ENCODE measurements at places on chromosomes 16 and 17.
A peak's percentile ranks its signal among the peaks of the same experiment; 100 is the strongest.

DNA sequence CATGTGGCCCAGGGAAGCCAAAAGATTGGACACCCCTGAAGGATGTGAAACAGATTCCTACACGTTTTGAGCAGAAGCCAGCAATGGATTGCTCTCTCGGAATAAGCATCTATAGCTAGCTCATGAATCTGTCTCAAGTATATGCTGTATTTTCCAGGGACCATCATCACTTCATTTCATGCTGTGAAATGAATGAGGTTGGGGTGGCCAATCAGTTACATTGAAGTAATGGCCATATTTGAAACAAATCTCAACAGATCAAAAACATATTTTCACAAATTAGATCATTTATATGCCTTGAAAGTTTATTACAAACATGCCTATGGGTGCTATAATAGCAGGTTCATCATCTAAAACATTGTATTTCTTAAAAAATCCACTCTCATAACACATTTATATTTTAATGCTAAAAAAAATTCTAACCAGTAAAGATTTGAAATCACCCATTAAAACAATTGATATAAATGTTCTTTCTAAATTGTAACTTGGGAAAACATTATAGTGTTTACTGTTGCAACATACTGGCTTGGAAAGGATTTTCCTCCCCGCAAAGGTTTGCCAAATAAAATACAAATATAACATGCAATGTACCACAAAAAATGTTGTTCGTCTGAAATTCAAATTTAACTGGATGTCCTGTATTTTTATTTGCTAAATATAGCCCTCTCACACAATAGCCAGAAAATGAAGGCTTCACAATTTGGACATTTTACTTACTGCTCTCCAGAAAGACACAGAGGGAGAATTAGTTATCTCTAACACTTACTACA lies 743.6 kb downstream of the KCNJ2 start:
- no peak for DNase-seq

DNA sequence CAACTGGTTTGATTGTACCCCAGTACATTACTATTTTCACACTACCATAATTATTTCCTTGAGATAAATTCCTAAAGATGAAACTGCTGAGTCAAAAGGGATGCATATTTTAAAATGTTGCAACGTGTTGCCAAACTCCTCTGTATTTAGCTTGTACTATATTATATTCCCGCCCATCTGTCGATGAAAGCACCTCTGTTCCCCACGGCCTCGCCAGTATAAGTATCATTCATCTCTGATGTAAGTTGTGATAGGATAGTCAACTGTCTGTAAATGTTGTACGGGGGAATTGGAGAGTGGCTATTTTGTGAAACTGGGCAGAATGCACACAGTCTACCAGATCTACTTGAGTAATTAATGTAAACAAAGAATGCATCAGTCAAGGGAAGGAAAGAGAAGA lies 47.7 kb upstream of the TNRC6A start:
- DNase-seq: peak; percentile 74

- DNase-seq: peak; percentile 34
Measured at GRCh38 chr16:86681031-86681756, 102.8 kb downstream of the FOXL1 start.

DNA sequence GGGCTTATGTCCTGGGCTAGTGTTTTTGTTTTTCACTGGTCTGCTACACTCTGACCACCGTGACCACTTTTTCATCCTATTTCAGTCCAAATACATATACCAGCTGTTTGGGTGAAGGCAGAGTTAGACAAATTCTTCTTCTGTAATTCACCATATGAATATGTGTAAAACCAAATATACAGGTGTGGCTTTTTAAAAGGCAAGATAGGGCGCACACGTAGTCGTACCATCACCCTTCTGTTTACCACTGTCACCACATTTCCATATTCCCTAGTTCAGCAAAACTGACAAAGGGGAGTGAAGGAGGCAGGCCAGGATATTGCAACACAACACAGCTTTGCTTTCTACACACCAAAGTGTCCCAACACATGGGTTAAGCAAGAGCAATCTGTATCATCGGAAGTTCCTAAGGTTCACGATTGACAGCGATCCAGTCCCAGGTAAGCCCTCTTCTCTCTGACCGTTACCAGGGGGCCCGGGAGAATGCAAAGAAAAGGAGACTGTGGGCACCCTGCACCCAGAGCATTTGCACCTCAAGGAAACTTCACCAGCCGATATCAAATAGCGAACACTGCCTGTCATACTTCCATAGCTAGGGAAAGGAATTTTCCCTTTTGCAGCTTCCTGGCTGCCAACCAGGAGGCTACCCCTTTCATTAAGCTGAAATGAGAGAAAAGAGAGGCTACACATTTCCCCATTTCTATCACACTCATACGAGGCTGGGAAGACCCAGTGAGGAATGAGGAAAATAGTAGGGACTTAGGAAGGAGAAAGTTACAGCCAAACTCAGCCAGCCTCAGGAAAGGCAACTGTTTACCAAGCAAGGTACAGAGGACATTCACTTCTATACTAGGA lies 23.1 kb downstream of the CREBBP start:
- peak; percentile 42 for DNase-seq

- DNase-seq: peak; percentile 9
Measured at GRCh38 chr16:67084345-67085028, 25.3 kb upstream of the PHAF1 start.

- no peak for DNase-seq
Measured at GRCh38 chr17:59627274-59627673, 7.6 kb downstream of the CLTC start.

- peak; percentile 76 for DNase-seq
Measured at GRCh38 chr17:39244600-39245570, 19.1 kb upstream of the STAC2 start.

DNA sequence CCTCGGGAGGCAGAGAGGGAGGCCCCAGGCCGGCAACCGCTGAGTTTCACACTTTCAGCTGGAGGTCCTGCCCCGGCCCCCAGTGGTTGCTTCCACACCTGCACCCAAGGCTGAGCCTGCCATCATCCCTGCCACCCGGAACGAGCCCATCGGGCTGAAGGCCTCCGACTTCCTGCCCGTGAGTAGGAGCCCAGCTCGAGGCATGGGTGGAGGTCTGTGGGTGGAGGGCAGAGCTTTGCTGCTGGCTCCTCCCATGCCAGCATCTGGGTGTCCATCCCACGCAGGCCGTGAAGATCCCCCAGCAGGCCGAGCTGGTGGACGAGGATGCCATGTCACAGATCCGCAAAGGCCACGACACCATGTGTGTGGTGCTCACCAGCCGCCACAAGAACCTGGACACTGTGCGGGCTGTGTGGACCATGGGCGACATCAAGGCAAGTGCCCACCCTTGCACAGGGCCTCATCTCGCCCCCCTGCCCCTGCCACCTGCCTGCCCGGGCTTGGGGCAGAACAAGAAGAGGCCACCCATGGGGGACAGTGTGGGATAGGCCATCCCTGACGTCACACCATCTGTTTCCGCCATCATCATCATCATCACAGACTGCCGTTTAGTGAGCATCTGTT lies 19.6 kb downstream of the KATNB1 start:
- DNase-seq: no peak

- peak; percentile 82 for DNase-seq
Measured at GRCh38 chr16:77807-78443, at the start of gene MPG. Gene MPG (plus strand): TSS chr16:78225. CDS start chr16:78310, 85 bp downstream.

GRCh38 chr17:37475731-37476420 lies 13.8 kb upstream of the DUSP14 start:
- DNase-seq: no peak

GRCh38 chr16:11552440-11552839 lies 34.3 kb downstream of the LITAF start:
- no peak for DNase-seq

DNA sequence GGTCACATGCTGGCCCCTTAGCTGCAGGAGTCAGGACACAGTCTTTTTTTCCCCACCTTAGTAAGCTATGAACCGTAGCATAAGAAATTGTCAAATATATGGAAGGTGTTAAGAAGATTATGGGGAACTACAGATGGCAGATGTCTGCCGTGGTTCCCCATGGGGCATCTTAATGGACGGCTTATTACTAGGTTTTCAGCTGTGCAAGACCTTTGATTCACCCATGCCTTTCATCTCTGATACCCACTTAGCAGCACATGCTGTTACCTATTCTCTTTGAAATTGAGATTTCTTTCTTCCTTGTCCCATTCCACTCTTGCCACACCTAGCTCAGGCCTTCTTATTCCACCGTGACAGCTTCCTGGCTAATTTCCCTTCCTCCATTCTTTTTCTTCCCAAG lies 70.7 kb downstream of the RPTOR start:
- no peak for DNase-seq

- DNase-seq: no peak
Measured at GRCh38 chr16:89999831-90000574, 19.3 kb downstream of the DBNDD1 start.

DNA sequence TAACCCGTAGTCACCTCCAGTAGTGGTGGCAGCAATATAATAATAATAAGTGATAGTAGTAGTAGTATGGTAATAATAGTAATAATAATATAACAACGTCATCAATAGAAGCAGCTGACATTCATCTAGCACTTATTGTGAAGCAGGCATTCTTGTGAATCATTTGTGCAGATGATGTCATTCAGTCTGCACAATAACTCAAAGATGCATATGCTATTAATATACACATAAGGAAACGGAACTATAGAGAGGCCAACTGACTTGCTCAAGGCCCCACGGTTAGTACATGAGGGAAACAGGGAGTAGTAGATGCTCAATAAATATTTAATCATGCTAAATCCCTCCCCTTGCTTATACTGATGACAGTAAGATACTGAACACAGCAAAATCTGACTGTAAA lies 35.4 kb upstream of the GAN start:
- DNase-seq: peak; percentile 46

DNA sequence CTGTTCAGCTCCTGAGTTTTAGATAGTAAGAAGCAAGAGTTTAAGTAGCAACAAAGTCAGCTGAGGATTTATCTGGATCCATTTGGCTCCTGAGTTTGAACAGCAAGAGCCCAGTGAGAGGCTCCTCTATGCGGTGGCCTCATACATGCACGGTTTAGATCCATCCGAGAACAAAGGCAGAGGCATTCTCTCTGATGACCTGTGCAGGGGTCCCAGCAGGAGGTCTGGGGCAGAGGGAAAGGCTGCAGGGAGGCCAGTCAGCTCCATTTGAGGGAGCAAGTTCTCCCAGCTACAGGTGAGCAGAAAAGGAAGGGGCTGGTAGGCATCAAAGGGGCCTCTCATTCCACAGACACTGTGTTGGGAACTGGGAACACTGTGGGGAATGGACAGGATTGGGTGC lies 16.5 kb downstream of the PITPNM3 start:
- DNase-seq: no peak

- no peak for DNase-seq
Measured at GRCh38 chr17:49375544-49375943, 13.5 kb upstream of the ZNF652 start.

DNA sequence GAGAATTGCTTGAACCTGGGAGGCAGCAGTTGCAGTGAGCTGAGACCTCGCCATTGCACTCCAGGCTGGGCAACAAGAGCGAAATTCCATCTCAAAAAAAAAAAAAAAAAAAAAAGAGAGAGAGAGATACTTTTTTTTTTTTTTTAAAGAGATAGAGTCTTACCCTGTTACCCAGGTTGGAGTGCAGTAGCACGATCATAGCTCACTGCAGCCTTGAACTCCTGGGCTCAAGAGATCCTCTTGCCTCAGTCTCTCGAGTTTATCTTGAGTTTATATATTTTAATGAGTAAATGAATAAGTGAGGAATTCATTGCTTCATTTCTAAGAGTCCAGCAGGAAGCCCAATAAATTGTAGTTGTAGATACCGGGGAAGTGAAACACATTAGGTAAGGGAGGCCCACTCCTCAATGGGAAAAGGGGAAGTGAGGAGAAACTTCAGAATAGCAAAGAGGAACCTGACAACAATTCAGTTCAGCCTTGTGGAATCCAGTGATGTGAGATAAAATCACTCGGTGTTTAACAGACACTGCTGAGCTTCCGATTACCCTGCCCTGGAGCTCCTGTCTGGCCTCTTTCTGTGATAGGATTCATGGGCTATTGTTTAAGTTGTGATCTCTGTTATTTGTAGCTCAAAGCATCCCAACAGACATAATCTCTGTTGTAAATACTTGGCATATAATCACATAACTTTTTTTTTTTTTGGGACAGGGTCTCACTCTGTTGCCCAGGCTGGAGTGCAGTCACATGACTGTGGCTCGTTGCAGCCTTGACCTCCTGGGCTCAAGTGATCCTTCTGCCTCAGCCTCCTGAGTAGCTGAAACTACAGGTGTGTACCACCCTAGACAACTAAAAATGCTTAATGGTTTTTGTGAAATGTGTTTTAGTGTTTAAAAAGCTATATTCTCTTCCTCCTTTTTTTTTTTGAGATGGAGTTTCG lies 15.8 kb upstream of the ITGAM start:
- no peak for DNase-seq

DNA sequence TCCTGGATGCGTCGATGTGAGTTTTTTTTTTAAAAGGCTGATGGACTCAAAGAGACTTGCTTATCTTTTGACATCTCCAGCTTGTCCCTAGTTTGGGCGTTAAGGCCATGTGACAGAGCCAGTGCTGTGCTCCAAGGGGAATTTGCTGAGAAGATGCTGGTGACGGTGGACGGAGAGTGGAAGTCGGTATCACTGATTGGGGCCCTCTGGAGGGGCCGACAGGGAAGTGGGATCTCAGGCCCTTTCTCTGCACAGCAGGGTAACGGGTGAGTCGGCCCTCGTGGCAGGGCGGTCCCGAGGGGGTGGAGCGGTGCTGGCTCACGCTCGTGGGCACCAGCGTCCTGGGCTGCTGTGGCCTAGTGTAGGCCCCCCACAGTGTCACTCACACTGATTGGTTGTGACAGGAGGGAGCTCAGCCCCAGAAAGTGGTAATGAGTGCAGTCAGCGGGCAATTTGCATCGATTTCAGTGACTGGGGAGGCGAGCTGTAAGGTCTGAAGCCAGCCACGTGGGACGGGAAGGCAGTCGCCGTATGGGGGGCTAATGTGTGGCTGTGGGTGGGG lies 91.3 kb downstream of the TBC1D16 start:
- no peak for DNase-seq

GRCh38 chr16:8869212-8869987 lies 594 bp upstream of the CARHSP1 start:
- DNase-seq: no peak

GRCh38 chr16:21994856-21995465 lies 6.0 kb downstream of the PDZD9 start:
- DNase-seq: no peak

GRCh38 chr16:56231-56927 lies 2.8 kb downstream of the SNRNP25 start:
- no peak for DNase-seq

DNA sequence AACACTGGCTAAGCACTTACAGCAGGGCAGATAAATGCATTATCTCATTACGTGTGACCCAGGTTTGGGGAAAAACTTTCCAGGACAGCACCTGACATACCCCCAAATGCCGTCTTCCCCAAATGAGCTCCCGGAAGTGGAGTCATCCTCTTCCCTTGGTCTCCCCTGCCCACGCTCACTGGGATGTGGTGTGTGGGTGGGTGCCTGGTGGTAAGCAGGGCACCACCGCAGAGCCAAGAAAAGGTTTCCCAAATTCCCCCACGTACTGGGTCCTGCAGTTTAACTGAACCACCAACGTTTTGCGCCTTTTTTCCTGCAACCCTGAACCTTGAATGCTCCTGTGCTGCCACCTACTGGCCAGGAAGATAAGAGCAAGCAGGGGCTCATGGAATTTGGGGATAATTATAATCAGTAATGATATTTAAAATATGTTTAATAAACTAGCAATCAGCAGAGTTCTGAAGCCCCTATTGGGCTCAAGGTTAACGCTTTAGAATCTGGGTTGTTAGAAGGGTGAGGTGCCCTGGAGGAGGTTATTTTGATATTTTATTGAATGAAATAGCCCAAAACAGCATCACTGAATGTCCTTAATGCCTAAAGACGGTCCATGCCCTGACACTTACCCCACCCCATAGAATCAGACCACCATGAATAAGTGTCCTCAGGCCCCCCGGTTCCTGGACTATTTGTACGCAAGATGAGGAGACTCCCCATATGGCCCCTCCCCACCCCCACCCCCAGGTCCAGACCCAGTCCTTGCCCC lies 8.0 kb downstream of the SPPL2C start:
- peak; percentile 33 for DNase-seq
